ENCODE measurements at places on chromosomes 11 and 22.

- DNase-seq, result peak; percentile 64
These were observed 4.7 kb upstream of the ARHGAP42 start for GRCh38 chr11:100682247-100682969.

- DNase-seq, result peak; percentile 77
These were observed 602 bp downstream of the EWSR1 start for GRCh38 chr22:29268511-29269229.

GRCh38 chr11:79439886-79440570, 802 bp downstream of the TENM4 start:
- no peak for DNase-seq

DNA sequence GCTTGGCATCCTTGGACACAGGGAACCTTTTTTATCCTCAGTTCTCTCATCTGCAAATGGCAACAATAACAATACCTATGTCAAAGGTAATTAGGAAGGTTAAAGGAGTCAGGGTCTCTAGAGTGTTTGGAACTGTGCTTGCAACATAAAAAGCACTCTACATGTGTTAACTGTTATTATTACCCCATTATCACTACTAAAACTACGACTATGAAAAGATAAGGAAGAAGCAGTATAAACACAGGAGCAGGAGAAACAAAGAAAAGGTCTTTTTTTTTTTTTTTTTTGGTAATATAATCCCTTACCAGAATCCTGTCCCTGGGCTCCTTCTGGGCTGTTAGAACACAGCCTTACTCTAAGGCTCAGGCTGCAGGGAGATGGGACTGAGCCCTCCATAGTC, 348.2 kb downstream of the CADM1 start:
- DNase-seq, result no peak

GRCh38 chr11:119891055-119891768, 162.2 kb upstream of the NECTIN1 start:
- DNase-seq, result no peak

GRCh38 chr22:19291218-19291579, 320 bp downstream of the CLTCL1 start:
- DNase-seq, result peak; percentile 21
